Inflammatory macrophage treated with lipopolysaccharide for 1 hour (primary cell): ENCODE measurements at places on chromosomes 1 and 21.

- no peak for DNase-seq
Observed at GRCh38 chr1:7171168-7171567, 385.9 kb downstream of the CAMTA1 start.

GRCh38 chr21:28537371-28538079 lies 455.2 kb downstream of the LTN1 start:
- DNase-seq: no peak

GRCh38 chr1:88726697-88727096 lies 42.6 kb downstream of the PKN2 start:
- no peak for DNase-seq

DNA sequence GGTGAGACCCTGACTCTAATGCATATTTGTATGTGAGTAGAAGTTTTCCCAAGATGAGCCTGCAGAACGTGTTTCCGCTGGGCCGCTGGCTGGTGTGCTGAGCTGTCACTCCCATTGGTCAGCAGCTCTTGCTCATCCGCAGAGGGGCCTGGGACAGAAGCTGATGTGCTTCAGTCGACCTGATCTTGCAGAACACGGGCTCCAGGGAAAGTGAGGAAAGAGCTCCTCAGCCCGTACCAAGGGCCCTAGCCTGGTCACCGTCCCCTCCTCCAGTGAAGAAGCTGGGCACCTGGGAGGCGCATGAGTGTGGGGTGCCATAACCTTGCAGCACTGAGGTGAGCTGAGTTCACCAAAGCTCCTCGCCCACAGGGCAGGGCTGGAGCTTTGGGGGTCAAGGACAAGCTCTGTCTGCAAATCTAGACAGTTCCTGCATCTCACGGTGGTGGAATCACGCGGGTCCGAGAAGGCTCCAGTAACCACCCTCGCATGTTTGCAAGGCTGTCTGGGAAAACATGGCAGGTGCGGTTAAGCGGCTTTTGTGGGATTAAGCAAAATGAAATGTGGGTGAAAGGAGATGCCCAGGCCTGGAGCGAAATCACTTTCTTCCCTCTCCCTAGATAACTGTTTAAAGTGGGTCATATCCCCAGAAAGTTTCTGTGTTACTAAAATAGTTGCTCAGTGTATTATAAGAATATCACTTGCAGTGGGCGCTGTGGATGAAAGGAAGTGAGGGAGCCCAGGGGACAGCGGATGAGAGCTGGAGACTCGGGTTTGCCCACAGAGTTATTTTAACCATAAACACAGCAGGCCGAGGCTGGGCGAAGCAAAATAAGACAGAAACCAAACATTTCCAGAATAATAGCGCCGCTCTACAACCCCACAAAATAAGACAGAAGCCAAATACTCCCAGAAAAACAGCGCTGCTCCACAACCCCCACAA lies 33.1 kb upstream of the LRRC3 start:
- DNase-seq: no peak

- DNase-seq: no peak
Observed at GRCh38 chr1:110593902-110594301, 12.3 kb downstream of the KCNA2 start.
